NCI-H1694 treated with DMSO at 0.1 percent for 48 hours (cell line): ENCODE measurements at places on chromosomes 16 and 17.

DNA sequence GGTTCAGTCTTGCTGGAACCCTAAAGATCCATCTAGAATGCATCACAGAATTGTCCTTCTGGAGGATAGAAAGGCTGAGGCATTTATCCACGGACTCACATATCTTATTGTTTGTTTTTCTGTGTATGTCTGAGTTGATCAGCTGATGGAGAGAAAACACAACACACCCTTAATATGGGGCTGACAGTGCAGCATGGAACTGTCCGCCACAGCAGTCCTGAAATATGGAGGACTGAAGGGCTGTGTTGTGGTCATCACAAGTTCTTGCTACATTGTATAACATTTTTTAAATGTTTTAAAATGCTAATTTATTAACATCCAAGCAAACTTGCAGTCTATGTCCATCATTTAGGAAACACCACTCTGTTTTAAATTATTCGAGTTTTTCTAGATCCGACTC lies 448.9 kb upstream of the ERCC4 start:
- no peak for DNase-seq

GRCh38 chr17:38628441-38628840 lies 22.7 kb upstream of the SRCIN1 start:
- no peak for DNase-seq

DNA sequence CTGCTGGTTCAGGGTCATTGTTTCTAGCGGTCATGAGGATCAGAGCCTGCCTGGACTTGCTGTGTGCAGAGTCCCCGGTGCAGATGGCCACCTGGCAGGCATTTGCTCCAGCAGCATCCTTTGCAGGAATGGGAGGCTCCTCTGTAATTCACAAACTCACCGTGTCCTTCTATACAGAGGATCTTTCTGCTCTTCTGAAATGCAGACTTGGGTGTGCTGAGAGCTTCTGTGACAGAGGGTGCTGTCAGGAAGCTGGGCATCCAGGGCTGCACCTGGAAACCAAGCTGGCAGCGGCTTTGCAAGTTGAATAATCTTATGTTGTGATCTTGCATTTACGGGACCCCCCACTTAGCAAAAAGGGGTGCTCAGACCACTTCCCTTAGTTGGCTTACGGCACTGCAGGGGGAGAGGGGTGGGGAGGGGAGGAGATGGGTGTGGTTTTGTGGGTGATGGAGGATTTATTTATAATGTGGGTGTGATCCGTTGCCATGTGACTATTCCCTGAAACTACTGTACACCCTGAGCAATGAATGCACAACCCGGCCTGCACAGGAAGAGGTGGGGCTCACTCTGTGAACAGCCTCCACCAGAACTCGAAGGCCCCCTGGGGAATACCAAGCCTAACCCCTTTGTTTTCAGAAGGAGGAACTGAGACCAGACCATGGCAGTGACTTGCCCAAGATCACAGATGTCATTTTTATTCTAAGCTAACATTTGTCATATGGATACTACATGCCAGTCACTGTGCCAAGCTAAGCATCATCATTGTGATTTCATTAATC lies 178.3 kb downstream of the PRKCB start:
- DNase-seq, result no peak

DNA sequence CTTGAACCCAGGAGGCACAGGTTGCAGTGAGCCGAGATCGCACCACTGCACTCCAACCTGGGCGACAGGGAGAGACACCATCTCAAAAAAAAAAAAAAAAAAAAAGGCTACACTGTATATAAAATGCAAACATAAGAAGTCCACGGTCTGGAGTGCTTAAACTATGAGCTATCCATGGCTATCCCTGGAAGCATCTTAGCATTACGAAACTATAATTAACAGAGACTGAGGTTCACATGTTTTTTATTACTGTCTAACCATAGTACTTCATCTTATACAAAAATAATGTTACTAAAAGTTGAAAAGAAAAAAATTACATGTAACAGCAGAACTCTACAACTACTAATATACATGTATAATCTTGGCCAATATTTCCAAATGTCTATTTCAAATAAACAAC lies 32.8 kb downstream of the HELZ start:
- no peak for DNase-seq

DNA sequence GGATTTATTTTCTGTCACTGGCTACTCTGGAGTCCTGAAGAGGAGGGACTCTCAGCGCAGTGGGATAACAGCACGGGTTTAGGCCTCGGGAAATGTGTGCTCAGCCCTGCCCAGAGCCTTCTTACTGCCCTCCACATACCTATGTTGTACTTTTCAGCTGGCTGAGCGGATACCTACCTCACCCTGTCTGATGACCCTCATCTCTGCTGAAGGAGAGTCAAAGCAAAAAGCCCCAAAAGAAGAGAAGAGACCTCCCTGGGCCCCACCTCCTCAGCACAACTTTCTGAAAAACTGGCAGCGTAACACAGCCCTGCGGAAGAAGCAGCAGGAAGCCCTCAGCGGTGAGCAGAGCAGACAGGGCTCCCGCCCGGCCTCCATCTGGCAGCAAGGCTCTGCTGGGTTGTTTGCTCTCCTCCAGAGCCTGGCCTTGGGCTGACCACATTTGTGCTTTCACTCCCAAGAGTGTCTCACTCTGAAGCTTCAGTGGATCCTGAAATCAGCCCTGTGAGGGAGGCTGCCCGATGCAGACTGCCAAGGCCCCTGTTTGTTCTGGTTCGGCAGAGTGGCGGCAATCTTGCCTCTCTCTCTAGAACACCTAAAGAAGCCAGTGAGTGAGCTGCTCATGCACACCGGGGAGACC lies 10.3 kb downstream of the MYCBPAP start:
- DNase-seq, result no peak

DNA sequence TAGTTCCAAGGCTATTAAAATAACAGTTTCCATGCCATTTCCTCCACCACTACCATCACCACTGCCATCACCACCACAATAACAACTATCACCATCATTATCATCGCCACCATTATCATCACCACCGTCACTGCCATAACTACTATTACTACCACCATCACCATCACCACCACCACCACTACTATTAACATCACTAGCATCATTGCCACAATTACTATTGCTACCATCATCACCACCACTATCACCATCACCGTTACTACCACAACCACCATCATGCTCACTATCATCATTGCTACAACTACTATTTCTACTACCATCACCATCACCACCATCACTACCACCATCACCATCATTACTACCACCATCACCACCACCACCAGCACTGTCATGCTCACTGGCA lies 185.9 kb upstream of the MAF start:
- no peak for DNase-seq

DNA sequence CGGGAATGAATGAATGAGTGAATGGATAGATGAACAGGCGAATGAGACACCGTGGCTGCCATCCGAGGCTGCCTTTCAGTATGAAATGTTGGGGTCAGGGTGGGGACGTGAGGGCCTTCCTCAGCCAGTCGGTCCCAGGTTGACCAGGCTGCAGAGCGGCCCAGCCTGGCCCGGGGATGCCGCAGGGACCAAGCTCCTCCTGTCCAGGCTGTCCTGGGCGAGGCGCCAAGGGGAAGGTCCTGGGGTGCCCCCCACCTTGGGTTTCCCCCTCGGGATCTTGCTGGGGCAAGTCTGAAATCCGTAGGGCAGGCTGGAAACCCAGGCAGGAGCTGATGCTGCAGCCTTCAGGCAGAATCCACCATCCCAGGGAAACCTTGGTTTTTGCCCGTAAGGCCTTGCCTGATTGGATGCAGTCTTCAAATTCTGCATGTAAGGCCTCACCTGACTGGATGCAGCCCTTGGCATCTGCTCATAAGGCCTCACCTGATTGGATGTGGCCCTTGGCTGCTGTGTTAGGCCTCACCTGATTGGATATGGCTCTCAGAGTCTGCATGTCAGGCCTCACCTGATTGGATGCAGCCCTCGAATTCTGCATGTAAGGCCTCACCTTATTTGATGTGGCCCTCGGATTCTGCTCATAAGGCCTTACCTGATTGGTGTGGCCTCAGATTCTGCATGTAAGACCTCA lies 61.7 kb upstream of the ZNF469 start:
- DNase-seq, result no peak

DNA sequence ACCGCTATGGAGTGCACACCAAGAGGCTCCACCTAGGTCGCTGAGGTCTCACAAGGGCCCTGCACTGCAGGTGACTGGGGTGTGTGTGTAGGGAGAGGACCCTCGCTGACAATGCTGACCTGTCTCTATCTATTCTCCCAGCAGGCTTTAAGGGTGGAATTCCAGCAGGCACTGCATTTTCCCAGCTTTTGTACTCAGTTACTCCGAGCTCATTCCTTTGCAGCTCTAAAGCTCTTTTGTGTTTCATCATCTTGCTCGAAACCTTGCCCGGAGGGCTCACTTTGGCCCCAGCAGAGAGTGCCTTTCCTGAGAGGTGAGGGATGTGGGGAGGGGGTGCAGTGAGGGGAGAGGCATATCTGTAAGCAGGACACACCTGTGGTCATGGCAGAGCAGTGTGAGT lies 39.3 kb downstream of the SMPD3 start:
- DNase-seq, result no peak

- no peak for DNase-seq
These were observed 54.8 kb downstream of the TOM1L2 start for GRCh38 chr17:17917394-17917793.

DNA sequence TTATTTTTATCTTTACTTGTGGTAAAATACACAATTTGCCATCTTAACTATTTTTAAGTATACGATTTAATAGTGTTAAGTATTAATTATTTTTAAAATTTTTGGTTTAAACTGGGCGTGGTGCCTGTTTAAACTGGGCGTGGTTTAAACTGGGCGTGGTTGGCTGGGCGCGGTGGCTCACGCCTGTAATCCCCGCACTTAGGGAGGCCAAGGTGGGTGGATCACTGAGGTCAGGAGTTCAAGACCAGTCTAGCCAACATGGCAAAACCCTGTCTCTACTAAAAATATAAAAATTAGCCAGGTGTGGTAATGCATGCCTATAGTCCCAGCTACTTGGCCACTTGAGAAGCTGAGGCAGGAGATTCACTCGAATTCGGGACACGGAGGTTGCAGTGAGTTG lies 4.0 kb upstream of the CCDC43 start:
- DNase-seq, result no peak

- DNase-seq, result no peak
These were observed 89.1 kb downstream of the SEC14L1 start for GRCh38 chr17:77229786-77230435.

- DNase-seq, result no peak
These were observed 2.6 kb upstream of the ADORA2B start for GRCh38 chr17:15942207-15942833.

- DNase-seq, result no peak
These were observed 383 bp downstream of the ZNF598 start for GRCh38 chr16:2009164-2009711.

DNA sequence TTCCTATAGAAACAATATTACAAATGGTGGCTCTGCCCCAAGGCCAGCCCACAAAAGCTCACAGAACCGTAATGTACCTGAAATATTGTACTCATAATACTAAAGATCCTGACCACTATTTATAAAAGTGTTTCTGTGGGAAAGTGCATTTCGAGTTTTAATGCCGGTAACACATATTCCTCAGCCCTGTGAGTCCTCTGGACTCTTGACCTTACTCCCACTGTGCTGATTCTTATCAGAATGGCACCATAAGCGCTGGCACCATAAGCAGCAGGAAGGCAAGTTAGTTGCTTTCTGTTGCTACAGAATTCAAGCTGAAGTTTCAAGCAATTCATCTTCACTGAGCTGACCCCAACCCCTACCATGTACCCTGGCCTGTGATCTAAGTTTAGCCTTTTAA lies 36.4 kb upstream of the MED13 start:
- no peak for DNase-seq

DNA sequence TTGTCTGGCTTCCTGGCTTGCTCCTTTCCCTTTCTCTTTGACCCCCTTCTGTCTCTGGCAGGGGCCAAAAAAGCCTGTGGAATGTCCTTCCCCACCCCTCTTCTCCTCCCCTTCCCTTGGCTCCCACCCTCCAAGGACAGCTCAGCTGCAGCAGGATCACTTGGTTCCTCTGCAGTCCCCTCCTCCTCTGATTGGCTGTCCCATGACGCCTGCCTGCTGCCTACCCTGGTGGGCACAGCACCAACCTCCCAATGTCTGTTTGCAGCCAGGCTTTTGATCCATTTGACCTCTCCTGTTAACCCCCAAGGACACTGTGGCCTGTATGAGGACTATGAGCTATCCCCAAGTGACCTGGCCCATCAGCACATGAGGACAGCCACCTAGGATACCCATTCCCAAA lies 14.8 kb upstream of the MTMR4 start:
- DNase-seq, result no peak

DNA sequence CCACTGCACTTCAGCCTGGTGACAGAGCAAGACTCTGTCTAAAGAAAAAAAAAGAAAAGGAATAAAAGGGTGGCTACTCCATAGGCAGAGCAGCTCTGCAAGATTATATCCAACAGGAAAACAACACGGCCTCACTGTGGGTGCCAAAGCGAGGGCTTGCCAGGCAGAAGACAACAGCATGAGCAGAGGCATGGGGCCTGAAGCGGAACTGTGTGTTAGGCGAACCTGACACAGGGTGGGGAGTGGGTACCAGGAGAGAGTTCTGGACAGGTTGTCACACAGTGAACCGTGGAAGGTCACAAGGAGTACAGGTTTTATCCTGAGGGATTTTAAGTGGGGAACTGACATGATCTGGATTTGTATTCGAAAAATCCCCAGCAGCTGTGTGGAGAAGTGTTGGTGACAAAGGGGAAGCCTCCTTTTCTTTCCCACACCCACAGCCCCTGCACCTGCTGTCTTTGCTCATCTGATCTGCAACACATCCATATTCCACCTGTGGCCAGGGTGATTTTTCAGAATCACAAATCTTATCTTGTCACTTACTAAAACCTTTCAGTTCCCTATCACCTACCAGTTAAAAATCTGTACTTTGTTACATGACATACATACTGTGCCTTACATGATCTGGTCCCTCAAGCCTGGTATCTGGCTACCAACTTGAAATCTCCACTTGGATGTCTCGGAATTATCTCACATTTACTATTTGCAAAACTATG lies 23.2 kb upstream of the ARHGAP17 start:
- no peak for DNase-seq

DNA sequence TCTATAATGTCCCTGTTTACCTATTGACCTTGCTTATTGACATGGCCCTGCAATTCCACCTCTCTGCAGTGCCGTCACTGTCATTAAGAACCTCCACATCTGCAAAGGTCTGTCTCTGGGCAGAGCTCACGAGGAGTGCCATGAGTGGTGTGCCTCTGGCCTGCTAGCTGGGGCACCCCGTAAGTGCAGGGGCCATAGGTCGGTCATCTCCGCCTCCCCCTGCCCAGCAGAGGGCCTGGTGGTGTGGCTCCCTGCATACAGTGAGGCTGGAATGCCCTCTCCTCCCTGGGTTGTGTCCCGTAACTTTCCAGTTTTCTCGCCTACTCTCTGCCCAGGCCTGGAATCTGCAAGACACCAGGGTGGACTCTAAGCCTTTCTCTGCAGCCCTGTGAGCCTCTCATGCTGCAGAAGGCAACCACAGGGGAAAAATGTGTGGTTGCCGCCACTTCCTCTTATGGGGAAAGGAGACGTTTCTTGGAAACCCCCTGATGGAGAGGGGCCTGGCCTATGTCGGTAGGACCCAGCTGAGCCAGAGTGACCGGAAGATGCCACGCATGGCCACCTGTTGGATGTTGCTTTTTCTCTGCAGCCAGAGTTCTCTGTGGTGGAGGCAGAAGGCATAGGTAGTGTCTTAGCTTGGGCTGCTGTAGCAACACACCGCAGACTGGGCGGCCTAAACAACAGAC lies 2.7 kb upstream of the SNX20 start:
- DNase-seq, result no peak

- no peak for DNase-seq
These were observed 11.9 kb upstream of the TM4SF5 start for GRCh38 chr17:4759776-4760236.
